ENCODE measurements at places on chromosomes 12 and 14.

DNA sequence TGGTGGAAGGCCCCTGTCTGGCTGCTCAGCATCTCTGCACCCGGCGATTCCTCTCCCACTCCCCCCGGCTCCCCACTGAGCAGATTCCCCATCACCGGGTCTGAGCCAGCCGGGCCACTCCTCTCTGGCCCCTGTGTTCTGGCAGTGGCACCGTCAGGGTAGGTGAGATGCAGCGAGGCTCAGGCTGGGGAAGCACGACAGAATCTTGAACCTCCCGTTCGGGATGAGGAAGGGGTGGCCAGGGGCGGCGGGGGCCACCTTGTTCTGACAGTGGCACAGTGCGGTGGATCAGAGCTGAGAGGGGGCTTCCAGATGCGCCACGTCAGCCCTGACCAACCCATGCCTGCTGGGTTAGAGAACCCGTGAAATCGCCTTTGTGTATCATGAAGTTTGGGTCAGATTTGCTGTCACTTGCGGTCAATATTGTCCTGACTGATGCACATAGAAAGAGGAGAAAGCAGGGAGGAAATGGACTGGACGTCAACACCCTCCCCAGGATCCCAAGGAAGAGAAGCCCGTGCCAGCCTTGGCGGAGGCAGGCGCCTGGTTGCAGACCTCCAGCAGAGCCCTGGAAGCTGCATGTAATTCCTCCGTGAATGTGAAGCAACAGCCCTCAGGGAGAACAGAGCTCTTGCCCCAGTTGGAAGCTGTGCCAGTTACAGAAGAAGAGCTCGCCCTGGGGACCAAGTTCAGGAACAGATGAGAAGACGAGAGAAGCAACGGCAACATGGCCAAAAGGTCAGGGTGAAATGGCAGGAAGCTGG is 137.1 kb upstream of the SFSWAP start:
- no peak for DNase-seq

DNA sequence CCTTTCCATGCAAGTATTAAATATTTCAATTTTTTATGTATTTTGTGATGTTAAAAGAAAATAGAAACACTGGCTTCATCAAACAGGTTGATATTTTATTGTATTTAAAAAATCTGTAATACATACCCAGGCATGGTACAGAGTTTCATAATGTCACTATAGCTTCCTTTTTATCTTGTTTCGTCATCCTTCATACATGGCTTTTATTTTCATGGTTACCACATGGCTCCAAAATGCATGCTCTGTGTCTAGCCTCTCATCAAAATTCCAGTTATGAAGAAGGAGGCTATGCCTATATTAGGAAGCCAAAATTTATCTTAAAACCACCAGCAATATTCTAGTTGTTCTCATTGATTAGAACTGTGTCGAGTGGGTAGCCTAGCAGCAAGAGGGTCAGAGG is 464.8 kb downstream of the BTG1 start:
- no peak for DNase-seq

GRCh38 chr12:2940564-2940963 is 18.6 kb upstream of the TEAD4 start:
- DNase-seq, result no peak

- no peak for DNase-seq
These were observed 485.6 kb upstream of the TMEM132C start for GRCh38 chr12:127781336-127781735.

DNA sequence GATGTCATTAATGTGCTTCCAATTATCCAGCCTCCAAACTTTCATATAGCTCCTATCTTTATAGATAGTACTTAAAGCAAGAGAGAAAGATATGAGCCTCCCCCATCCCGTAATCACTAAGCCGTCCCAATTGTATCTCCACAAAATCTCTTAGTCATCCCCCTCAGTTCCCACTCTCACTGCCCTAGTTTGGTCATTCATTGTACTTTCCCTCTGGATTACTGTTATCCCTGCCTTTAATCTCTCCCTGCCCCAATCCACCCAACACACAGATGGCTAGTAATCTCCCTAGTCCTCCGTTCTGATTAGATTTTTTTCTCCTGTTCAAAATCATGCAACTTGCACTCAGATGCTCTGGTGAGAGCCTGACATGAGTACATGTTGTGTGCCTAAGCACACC is 5.4 kb upstream of the BCAT1 start:
- DNase-seq, result no peak

DNA sequence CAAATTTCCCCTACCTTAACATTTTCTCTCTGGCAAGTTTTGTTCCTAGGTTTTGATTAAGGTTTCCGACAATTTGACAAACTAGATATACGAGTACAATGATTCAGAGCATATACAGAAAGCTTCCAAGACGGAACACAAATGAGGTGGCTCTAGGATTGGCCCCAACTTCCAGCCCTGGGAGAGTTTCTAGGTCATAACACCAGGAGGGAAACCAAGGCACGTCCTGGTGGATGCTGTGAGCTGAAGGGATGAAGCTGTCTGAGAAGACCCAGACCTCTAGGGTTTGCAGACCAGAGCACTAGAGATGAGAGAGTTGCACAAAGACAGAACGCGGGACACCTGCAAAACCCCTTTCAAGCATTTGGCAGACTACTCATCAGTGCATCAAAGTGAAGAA is 51.5 kb upstream of the CAND1 start:
- DNase-seq, result no peak

- no peak for DNase-seq
These were observed 2.9 kb upstream of the KLHL42 start for GRCh38 chr12:27777141-27777540.

DNA sequence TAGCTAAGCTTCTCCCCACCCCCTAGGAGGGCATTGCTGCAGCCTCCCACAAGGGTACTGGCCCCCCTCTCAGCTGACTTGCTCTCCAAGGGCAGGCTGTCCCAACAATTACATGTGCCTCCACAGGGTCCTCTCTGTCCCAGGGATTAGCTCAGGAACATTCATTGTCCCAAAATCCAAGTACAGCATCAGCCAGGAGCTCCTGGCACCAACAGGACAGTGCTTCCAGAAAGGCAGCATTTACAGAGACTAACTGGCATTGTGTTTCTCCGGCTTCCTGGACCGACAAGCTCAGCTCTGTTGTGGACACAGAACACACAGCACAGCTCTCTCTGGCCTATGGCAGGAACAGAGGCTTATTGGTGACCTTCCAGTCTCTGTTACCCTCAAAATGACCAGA is 21.7 kb downstream of the ABCD4 start:
- DNase-seq, result no peak

- no peak for DNase-seq
These were observed 32.0 kb downstream of the PEX5 start for GRCh38 chr12:7221486-7221885.

GRCh38 chr12:29627221-29627620 is 129.7 kb upstream of the OVCH1 start:
- no peak for DNase-seq

DNA sequence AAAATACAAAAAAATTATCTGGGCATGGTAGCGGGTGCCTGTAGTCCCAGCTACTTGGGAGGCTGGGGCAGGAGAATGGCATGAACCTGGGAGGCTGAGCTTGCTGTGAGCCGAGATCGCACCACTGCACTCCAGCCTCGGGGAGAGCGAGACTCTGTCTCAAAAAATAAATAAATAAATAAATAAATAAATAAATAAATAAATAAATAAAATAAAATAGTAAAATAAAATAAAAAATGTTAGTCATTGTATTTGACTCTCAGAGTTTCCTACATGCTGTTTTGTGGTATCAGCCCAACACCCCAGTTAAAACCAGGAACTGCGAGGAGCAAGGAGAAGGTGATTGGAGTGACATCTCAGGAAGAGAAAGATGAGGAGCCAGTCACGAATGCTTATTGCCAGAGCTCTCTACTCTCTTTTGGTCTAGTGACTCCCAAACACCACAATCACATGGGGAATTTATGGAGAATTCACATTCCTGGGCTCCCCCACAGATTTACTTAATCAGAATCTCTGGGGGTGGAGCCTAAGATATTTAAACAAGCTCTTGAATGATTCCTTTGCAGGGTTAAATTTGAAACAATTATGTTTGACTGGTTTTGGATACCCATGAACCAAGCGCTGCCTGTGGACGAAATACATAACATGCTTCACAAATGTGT is 15.4 kb upstream of the SALL2 start:
- DNase-seq, result no peak

DNA sequence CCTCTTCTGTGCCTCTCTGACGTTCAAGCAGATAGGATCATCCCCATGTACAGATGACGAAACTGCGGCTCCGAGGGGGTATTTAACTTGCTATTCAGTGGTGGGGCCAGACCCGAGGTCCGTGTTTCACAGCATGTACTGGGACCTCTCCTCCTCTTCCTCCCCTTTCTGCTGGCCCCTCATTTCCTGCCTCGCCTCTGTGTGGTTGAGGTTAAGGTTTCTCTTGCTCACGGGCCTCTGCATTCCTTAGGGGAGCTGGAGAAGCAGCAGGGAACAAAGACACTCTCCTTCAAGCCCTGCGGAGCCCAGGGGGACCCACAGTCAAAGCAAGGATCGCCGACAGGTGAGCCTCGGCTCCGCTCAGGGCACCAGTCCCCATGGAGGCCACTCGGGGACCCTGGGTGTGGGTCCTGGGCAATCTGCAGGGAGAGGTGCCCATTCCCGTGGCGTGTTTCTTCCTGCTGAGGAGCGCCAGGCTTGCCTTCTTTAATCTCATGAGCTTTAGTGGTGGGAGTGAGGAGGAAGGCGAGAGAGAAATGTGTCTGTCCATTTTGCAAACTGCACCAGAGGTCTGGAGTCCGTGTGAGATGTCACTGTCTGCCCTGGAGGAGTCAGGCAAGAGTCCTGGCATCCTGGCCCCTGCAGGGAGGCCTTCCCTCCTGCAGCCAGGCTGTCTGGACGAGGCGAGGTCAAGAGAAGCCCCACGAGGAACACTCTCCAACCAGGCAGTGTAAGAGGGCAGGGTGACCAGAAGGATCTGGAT is 45.0 kb downstream of the SLC6A12 start:
- DNase-seq, result no peak

GRCh38 chr12:132367071-132367851 is 37.9 kb upstream of the GALNT9 start:
- DNase-seq, result no peak

DNA sequence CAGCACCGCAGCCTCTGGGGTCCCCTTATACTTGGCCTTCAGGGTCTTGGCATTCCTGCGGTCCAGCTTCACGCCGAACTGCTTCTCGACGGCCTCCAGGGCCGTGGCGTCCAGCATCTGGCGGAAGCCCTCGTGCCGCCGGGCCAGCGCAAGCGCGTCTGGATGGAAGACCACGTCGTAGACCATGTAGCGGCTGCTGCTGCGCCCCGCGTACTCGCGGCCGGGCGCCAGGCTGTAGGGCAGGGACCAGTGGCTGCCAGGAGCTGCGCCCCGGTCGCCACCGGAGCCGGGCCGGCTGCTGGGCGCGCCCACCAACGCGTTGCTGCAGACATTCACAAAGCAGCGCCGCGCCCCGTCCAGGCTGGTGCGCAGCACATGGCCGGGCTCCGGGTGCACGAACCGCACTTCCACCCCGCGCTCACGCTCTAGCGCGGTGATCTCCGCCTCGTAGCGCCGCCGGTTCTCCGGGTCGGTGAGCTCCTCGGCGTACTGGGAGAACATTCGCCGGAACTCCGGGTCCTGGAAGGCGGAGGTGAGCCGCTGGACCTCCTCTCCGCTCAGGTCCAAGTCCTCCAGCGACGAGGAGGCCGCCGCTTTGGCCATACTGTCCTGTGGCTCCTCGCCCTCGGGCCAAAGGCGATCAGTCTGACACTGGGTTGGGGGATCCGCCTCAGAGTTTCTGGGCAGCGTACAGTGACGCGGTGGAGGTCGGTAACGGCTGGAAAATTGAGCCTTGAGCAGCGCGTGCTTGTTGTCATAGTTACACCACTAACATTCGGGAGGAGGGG is at the start of gene DNAAF2:
Gene DNAAF2, minus strand, starts transcription at position 698 of the 788 bp plus-strand sequence. Its CDS starts 95 bp downstream, at position 603.
- no peak for DNase-seq

DNA sequence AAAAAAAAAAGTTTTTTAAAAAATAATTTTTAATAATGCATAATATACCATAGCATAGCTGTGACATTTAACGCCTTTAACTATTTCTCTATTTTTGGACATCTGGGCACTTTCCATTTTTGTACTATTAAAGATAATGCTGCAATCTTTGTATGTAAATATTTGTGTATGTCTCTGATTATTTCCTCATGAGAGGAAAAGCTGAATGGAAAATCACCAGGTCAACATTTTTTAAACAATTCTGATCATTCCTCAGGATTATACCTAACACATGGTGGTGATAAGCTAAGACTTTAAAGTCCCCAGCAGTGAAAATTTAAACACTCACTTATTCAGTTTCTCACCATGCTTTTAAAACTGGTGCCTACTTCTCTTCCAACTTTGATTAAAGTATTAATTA is 31.3 kb upstream of the NR1H4 start:
- no peak for DNase-seq

DNA sequence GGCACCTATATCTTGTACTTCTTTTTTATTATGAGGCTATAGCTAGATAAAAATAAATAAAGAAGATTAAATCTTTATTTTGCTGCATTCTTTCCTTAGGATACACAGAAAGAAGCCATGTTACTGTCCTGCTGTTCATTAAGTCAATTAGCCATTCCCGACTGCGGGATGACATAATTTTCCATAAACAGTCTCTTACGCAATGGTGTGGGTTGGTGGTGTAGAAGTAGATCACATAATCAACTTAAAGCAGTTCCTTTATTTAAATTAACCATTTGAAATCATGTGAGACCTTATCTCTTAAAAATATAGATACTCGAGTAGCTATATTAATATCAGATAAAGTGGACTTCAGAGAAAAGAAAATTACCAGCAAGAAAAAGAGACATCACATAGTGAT is 40.2 kb downstream of the TAOK3 start:
- DNase-seq, result no peak

DNA sequence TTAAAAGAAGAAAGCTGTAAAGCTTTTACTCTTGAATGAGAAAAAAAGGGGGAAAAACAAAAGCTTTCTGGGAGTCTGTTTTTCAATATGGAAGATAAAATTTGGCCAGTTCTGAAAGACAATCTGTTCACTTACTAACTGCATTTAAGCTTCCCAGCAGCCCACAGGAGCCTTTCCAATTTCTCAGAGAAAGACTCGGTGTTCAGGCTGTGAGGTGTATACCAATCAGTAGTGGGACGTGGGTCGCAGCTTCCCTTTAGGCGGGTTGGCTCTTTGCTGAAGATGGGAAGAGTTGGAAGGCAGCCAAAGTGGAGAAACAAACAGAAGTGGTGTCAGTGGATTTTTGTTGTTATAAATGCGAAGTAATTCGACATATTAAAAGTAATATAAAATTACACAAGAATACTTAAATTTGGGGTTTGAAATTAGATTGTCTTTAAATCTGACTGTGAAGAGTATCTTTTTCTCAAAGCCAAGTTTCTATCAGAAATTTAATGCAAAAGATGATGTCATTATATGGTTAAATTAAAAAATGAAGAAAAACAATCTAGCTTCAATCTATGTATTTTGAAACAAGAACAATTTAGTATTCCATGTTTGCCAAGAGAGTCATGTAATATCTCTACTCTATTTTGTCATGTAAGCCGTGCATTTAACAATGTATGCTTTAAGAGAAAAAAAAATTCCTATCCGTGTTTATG is 590.2 kb upstream of the ATXN7L3B start:
- DNase-seq, result no peak

DNA sequence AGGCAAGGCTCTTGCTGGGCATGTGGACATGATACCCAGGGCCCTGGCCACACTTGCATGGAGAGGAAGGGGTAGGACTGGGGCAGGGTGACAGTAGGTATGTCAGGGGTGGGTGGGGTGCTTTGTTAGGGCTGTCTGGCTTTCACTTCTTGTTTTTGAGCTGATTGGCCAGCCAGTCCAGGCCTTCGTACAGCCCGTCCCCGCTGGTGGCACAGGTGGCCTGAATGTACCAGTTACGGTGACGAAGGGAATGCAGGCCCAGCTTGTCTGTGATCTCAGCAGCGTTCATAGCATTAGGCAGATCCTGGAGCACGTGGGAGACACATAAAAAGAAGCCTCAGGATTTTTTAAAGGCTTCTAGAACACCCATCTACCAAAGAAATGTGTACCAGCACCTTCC is 13.5 kb upstream of the FKBP11 start:
- DNase-seq, result no peak

Measured in stimulated activated CD4-positive, alpha-beta T cell treated with anti-CD3 and anti-CD28 coated beads, TNF-alpha, amount 100 ng/mL, for 1 hour (primary cell).